ENCODE measurements at places on chromosomes 3 and 15.

DNA sequence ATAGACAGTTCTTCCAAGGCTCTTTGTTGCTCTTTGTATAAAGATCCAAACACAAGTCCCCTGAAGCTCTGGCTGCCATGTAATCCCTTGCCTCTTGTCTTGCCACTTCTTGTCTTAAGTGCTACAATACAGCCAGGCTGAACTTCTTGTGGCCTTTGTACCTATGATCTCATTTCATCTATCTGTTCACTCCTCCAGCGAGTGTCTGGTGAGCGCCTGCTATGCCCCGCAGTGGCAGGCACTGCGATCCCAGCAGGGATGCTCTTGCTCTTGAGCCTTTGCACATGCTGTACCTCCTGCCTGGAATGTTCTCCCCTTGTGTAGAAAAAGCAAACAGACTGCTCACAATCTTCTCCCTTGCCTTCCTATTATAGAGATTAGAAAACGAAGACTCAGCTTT, 81.9 kb upstream of the ADPGK start:
- DNase-seq: no peak

DNA sequence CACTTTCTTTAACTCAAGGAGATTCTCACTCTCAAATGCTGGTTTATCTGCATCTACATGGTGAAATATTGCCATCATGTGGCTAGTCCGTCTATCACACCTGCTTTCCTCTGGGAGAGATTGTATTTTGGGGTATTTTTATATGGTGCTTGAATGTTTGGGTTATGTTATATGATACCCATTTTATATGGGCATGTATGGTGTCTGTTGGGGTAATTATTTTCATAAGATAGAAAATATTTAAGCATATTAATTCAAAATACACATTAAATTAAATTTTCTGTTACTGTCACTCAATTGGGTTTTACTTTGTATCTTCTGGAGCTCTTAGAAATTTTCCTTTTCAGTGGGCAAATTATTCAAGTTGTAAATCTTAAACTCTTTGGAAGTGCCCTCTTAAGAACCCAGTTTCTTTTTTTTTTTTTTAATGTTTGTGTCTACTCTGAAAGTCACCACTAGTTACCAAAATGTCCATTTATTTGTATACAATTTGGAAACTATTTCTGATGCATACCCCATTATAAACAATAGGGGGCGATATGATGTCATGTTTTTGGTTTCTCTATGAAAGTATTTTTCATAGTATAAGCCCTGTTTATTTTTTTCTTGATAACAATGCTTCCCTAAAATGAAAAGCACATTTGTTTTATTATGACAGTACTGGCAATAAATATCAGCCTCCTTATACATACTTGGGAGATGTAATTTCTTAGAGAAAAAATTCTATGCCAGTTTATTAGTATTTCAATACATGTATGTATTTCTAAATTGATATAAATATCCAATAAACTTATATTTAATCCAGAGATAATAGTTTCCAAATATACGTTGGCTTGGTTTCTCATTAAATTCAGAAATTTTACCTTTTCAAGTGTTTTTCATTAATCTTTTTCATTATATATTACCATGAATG, 36.1 kb upstream of the PLSCR5 start:
- peak; percentile 32 for DNase-seq

GRCh38 chr3:196518966-196519717, 4.0 kb upstream of the SMCO1 start:
- peak; percentile 27 for DNase-seq

- DNase-seq: no peak
Observed at GRCh38 chr3:134432236-134432635, 53.5 kb downstream of the ANAPC13 start.

- DNase-seq: no peak
Observed at GRCh38 chr3:143536817-143537535, 311.3 kb downstream of the SLC9A9 start.

DNA sequence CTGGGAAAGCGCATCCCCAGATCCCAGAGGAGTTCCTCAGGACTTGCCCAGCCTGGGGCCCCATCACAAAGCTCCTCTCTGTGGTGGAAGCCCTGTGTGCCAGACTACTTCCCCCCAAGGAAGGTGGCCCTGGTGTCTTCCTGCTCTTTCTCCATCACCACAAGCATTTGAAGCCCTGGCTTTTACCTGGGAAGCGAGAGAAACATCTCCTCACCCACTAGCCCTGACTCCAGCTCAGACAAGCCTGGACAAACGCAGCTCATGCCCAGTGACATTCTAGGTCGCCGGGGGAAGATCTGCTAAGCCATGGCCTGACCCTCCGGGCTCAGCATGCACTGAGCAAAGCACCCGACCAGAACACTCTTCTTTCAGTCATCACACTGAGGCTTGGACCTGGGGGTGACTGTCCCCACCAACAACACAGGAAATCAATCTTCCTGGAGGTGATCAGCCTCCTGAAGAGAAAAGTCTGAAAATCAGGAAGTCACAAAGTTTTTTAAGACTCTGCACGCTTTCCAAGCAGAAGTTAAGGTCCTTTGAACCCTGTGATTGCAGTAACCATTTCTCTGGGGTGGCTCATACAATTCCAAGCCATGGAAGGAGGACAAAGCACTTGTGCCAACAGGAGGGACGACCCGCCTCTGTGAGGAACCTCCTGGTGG, 40.8 kb downstream of the KLHL25 start:
- no peak for DNase-seq

DNA sequence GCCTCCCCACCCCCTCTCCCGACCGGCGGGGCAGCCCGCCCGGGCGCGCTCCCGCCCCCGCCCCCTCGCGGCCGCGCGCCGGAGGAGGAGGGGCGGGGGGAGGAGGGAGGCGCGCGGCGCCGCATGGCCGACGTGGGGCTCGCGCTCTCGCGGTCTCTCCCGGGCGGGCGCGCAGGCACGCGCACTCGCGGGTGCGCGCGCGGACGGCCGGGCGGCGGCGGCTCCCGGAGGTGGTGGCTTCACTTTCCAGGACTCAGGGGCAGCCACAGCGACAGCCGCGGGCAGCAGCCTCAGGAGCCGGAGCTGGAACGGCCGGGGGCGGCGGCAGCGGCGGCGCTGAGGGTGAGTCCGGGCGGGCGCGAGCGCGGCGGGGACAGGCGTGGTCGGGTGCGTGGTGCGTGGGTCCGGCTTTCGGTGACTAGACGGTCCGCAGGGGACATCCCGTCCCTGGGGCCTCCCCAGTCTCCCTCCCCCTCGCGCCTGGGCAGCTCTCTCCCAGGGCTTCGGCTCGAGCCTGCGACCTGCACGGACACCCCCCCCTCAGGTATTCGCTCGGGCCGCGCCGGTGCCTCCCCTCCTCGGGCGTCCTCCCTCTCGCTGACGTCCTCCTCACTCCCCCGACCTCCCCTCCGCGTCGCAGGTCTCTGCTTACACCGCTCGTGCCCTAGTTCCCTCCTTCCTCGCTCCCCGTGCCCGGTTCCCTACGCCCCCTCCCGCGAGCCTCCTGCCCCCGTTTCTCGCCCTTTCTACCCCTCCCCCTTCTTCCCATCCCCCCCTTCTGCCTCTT, at the start of gene UBE2E2:
UBE2E2 (plus strand) TSS at position 407 of the 787 bp plus-strand sequence.
- DNase-seq: peak; percentile 32

GRCh38 chr15:31305796-31306425, 20.7 kb upstream of the KLF13 start:
- DNase-seq: no peak

DNA sequence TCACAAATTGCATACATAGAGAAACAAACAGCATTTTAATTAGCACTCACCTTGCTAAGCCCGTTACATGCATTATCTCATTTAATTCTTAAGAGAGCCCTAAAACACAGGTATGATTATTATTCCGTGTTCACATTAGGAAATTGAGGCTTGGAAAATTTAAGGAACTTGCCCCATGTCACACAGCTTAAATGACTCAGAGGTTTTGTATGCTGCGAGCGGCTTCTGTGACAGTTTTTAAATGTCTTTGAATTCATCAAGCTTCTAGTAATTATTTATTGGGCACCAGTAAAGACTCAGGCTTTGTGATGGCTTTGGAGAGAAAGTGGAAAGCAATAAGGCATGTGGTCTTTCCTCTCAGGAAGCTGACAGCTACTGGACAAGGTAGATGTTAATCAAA, 166.7 kb upstream of the THBS1 start:
- no peak for DNase-seq

DNA sequence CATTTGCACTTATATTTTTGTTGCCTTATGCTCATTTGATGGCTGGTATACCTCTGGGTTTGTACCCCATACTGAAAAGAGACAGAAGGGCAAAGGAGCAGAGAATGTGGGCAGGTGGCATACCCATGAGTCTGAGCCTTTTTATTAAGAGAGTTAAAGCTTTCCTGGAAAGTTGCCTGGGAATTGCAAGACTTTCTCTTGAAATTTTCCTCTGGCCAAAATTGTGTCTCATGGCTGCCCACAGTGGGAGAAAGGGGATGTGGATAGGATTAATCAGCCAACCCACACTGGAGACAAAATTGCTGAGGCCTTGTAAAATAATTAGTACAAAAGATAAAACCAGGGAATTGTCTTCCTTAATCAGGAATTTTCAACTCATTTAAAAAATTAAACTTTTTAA, 8.2 kb upstream of the NMD3 start:
- DNase-seq: no peak

- DNase-seq: no peak
Observed at GRCh38 chr3:17798000-17798399, 55.6 kb upstream of the TBC1D5 start.

DNA sequence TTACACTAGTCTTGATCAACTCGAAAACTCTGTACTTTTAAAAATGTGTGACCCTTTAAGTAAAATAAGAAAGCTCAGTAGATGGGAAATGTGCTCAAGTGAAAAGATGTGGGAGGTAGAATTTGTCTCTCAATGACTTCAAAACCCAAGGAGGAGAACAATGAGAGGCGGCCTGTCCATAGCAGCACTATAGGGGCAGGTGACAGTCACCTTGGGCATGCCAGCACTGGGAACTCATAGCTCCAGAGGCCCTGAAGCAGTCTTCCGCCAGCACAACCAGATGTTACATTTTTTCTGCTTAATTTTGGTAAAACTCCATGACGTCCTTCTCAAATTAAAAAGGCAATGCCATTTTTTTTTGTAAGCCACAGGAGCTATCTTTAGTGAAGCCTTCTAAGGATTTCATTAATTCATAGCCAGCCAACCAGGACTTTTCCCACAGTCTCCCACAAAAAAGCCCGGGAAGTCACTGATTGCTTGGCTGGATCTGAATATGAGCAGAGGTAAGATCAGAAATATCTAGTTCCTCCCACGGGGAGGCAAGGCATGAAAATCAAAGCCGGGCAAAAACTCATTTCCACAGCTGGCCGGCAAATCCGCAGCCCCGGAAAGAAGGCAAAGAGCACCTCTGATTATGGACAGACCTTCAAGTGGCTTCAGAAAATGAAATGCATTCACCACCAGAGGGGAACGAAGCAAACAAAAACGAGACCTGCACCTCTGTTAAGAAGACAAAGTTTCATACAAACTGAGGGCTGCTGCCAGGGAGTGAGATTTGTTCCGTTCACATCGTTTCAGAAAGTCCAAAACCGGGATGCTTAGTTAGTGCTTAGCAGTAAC, 10.5 kb downstream of the IL17RD start:
- DNase-seq: no peak

DNA sequence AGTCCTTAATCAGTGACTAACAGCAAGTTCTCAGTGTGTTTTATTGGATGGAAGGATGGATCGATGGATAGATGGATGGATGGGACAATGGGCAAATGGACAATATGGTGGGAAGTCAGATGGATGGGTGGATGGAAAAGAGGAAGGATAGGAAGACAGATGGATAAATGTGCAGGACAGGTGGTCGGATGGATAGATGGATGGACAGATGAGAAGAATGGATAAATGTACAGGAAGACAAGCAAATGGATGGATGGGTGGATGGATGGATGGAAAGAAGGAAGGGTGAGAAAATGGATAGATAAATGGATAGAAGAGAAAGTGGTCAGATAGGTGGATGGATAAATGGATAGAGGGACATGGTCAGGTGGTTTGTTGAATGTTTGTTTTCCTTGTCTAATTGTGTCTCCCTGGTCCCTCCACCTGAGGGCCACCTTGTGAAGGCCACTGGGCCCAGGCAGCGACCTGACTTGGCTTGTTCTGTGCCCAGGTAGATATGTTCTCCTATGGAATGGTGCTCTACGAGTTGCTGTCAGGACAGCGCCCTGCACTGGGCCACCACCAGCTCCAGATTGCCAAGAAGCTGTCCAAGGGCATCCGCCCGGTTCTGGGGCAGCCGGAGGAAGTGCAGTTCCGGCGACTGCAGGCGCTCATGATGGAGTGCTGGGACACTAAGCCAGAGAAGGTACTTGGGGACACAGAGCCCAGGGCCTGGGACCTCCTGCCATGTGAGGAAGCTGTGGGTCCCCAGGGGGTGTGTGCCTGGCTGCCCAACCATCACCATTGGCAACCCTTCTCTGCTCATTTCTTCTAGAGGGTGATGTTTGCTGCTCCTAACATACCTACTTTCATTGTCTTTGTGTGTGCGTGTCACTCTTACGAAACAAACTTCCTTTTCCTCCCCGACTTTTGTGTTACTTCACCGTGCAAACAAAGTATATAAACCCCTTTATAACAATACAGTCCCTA, 137.5 kb downstream of the LRRK1 start:
- DNase-seq: no peak

- no peak for DNase-seq
Observed at GRCh38 chr3:55161231-55161630, 233.4 kb upstream of the LRTM1 start.

GRCh38 chr3:13688034-13688433, 139.1 kb downstream of the FBLN2 start:
- DNase-seq: no peak

- DNase-seq: no peak
Observed at GRCh38 chr15:67794832-67795574, 30.3 kb upstream of the SKOR1 start.

DNA sequence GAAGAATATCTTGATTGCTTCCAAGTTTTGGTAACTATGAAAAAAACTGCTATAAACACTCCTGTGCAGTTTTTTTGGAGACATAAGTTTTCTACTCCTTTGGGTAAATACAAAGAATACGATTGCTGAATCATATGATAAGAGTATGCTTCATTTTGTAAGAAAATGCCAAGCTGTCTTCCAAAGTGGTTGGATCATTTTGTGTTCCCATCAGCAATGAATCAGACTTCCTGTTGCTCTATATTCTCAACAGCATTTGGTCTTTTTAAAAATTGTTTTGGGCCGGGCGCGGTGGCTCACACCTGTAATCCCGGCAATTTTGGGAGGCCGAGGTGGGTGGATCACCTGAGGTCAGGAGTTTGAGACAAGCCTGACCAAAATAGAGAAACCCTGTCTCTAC, 14.5 kb downstream of the BTD start:
- DNase-seq: no peak

DNA sequence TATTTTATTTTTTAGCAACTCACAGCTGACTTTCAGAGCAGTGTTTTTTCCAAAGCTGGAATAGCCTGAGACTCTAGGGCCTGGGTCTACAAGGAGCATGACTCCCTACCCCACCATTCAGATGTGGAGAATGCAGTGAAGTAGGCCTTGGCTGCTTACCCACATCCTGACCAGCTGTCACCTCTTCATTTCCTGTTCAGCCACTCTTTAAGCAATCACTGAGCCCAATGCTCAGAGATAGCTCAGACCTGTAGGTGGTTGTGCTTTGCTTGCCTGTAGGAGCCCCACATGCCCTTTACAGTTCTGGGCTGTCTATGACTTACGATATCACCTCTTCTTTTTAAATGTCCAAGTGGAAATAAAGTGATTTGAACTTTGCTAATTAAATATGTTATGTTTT, 148.1 kb downstream of the NEK11 start:
- no peak for DNase-seq

Data from RCC 7860 (cell line).